ENCODE measurements at places on chromosomes 6 and 20. TPM values are rescaled to one million over a fixed set of nuclear protein-coding genes. Genes with fewer than 3 reads are reported as not detected.

VWA7 gene
- 1.5 TPM for total RNA-seq

DNAJC5 gene
- total RNA-seq, result 39.6 TPM

SLC26A8 gene
- total RNA-seq, result not detected

F13A1 gene
- total RNA-seq, result 8.5 TPM

CGA gene
- 43.8 TPM for total RNA-seq

LAMP5 gene
- 0.47 TPM for total RNA-seq
